ENCODE measurements at places on chromosomes 5 and 9. TPM values are rescaled to one million over a fixed set of nuclear protein-coding genes. Genes with fewer than 3 reads are reported as not detected.

GRCh38 chr9:133974631-133975341 lies 17.3 kb downstream of the VAV2 start:
- DNase-seq, result no peak

GRCh38 chr5:133682451-133682850 lies 70.1 kb upstream of the FSTL4 start:
- DNase-seq, result no peak

GRCh38 chr5:165321912-165322311 lies 1816.5 kb downstream of the MAT2B start:
- no peak for DNase-seq

- DNase-seq, result no peak
Observed at GRCh38 chr5:126811515-126812198, 34.7 kb downstream of the LMNB1 start.

DNA sequence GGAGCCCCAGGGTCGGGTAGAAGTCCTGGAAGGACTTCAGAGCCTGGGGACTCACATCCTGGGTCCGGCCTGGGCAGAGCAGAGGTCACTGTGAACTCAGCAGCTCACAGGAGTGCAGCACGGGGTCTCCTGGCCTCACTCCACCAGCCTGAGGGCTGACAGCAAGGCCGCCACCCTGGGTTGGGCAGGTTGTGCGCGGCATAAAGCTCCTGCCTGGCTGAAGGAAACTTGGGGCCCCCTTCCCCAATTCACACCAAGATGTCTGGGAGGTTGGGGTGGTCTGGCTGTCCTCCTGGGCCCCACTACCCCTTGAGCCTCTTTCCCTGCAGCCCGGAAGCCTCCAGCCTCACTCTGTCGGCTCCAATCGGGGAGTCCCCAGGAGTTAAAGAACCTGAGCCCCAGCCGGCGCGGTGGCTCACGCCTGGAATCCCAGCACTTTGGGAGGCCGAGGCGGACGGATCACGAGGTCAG lies 2.1 kb downstream of the LCN15 start:
- peak; percentile 13 for DNase-seq

- no peak for DNase-seq
Observed at GRCh38 chr5:56769875-56770604, 45.3 kb upstream of the MAP3K1 start.

DNA sequence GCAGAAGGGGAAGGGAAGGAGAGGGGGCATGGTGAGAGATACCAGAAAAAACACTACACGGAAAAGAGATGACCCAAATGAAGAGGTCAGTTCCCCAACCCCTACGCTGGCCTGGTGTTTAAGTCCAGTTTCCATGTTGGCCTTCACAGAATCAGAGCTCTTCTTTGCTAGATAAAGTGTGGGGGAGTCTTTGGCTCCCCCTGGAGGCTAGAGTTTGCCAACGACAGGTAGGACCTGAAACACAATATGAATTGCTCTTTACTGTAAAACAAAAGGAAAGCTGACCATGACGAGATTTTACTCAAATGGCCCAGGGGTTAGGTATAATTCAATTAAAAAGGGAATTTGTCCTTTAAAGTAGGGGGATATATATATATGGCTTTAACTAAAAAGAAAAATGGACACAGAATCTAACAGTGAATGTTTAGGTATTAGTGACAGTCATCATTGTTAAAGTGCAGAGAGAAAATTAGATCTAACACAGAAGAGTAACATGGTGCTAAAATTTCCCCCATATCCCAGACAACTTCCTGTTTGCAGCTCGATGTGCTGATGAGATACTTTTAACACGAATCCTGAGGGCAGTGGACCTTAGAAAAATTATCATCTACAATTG lies 92.0 kb downstream of the SV2C start:
- peak; percentile 72 for DNase-seq

DNA sequence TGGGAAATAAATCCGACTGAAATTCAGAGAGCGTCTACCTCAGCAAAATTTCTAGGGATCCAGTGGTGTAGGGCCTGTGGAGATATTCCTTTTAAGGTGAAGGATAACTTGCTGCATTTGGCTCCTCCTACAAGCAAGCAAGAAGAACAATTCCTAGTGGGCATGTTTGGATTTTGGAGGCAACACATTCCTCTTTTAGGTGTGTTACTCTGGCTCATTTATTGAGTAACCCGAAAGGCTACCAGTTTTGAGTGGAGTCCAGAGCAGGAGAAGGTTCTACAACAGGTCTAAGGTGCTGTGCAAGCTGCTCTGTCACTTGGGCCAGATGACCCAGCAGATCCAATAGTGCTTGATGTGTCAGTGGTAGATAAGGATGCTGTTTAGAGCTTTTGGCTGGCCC lies 862.4 kb upstream of the CDH9 start:
- no peak for DNase-seq

DNA sequence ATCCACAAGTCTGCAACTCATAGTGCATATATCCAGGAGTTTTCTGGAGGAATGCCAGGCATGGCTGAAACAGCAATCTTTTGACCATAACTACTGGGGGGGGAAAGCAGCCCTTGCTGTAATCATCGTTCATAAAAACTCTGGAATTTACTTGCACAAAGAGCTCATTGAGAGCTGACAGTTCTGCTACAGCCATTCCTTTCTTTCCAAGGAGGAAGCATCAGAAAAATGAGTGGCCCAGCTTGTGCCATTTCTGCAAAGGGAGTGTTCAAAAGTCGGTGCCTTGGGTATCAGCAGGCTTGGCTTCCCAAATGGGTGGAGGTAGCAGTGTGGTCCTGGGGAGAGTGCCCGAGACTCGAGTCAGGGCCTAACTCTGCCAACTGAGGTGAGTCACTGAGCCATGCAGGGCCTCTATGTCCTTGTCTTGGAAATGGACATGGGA lies 101.5 kb downstream of the GCNT1 start:
- DNase-seq, result no peak

DNA sequence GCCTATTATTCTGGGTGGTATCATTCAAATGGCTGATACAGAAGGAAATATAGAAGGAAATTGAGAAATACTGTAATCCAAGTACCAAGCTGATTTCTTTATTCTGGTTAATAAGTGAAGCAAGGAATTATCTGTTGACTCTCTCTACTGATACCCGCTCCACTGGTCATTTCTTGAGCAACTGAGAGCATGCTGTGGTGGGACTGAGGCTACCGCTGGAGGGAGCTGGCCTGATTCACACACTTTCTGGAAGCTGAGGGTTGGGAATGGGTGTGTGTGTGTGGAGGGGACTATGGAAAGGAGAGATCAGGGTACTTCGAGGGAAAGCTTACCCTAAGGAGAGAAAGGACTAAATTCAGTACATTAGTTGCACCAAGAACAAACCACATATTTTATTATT lies 104.1 kb downstream of the UGCG start:
- DNase-seq, result peak; percentile 26

ADAMTS13 gene
- 15.9 TPM for total RNA-seq

KIF12 gene
- total RNA-seq, result 3.0 TPM

Data from WTC11 (cell line).